ENCODE measurements at places on chromosomes 7 and 10. TPM values are rescaled to one million over a fixed set of nuclear protein-coding genes. Genes with fewer than 3 reads are reported as not detected.

The SLC12A9 gene
- total RNA-seq, result 16.5 TPM

- peak; percentile 8 for DNase-seq
Measured at GRCh38 chr10:106189292-106189691, 975.2 kb downstream of the SORCS1 start.

The TWIST1 gene
- total RNA-seq, result not detected

GRCh38 chr10:13719425-13719824, 132.7 kb downstream of the PRPF18 start:
- DNase-seq, result no peak

DNA sequence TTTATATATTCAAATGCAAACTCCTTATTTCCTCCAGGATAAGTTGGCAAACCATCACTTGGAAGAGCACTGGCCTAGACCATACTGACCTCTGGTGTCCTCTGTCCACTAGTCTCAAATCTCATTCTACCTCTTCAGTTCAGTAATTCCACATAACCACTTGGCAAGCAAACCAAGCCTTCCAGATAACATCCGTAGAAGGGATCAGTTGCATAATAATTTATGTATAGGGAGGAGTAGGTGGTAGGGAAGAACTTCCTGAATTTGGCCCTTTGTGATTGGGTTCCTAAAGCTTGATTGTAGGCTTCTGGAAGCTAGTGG, 55.0 kb downstream of the WAC start:
- peak; percentile 74 for DNase-seq

DNA sequence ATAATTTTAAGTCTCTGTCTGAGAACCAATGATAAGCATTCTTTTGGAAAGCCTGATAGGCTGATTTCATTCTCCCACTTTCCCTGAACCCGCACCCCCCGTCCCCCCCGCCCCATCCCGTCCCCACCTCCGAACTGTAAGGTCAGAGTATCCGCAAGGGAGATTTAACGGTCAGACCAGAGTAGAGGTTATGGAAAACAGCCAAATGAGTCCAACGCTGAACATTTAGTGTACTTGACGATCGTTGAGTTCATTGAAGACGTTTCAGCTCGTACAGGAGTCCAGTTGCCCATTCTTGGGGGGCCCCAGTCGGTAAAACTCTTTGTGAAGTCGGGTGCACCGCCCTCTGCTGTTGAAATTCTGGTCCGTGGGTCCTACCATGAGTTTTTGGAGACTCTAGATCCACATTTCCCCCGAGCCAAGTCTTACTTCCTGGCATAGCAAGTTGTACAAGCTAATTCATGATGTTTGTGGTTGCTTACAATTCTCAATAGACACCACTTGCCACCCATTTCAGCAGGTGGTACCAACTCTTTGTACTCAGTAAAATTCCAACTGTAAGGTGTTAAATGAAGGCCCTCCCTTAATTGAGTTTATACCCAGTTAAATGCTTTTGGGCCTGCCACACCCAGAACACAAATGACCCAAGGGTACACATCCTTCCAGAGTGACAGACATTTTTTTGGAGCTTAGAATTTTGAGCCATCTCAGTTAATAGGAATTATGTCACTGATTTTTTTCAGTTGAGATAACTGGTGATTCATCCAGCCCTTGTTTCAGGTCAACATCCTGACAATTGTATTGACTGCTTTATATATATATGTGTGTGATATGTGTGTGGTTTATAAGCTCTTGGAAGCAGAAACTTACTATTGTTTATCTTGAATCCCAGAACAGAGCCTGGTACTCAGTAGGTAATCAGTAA, 1.2 kb downstream of the MARCHF5 start:
- DNase-seq, result peak; percentile 27

DNA sequence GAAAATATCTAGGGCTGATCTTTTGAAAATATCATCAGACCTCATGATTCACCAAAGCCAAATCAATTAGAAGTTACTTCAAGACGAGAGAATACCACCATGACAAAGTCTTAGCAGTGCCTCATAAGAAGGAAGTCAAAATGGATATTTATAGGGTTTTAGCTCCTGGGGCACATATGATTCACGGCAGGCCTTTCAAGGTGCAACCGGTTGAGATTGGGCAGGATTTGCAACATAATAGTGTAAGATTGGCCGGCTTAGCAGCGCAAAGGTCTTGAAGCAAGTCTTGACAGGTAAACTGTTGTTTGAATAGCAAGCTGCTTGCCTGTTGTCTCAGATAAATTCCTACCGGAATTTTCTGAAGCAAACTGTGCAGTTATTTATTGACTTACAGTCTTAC, 17.5 kb downstream of the ADRB1 start:
- DNase-seq, result no peak

The MALRD1 gene
- total RNA-seq, result not detected
